ENCODE measurements at places on chromosomes 16 and 17. TPM values are rescaled to one million over a fixed set of nuclear protein-coding genes. Genes with fewer than 3 reads are reported as not detected.

Gene DRC3
- 0.74 TPM for total RNA-seq

Gene TNFSF13
- 20.1 TPM for total RNA-seq

Gene MPP3
- 30.2 TPM for total RNA-seq

- DNase-seq, result no peak
Observed at GRCh38 chr16:79301051-79301450, 299.5 kb downstream of the MAF start.

DNA sequence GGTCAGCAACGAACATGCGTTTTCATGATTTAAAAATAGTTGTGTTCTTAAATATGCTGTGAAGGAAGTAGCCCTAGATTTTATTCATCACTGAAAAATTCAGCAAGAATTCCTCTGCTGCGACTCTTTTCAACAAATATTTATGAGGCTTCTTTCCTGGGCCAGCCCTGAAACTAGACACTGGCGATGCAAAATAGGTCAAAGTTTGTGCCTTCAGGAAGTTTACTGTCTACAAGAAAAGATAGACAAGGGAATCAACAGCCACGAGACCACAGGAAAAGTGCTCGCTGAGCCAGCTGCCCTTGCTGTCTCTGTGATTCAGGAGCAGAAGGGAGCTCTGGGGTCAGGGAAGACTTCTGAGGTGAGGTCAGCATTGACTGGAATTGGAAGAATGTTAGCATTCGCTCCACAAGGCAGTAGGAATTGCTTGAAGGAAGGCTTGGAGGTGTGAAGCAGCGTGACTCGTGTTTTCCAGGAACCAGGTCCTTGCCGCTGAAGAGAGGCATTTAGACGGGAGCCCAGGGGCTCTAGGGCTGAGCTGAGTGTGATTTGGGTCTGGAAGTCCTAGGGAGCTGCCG is 1.9 kb upstream of the RPL26 start:
- DNase-seq, result no peak

- DNase-seq, result peak; percentile 84
Observed at GRCh38 chr17:51166987-51167931, 1.0 kb downstream of the NME2 start.
